ENCODE measurements at places on chromosomes 2 and 18.

DNA sequence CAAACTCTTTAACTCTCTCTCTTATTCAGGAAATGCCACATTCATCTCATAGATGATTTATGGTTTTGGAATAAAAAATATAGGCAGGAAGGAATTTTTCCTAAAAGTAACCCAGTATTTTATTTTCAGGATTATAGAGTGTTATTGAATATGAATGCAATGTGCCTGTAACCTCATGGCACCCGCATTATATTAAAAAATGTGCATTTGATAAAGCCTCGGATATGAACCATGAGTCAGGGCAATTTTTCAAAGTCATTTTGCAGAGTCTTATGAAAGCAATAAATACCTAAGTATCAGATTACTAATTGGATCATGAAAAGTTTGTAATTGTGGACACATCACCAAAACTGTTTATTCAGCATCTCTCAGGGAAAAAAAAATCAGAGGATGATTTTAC lies 573.8 kb downstream of the TSN start:
- no peak for DNase-seq

DNA sequence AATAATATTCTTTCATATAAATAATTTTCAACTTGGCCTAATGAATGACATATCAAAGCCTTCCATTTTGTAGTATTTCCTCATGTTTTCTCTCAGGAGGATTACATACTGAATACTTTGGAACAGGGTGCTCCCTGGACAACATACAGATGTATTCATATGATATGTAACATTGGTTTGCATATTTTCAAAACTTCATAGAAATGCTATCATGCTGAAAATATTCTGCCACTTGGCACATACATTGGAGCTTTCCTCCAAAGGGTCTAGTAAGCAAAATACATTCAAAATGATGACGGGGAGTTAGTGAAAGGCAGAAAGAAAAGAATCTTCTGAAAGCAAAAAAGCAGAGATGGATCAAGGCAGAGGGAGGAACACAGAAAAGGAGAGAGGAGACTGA lies 38.1 kb upstream of the RTN4 start:
- DNase-seq: no peak

DNA sequence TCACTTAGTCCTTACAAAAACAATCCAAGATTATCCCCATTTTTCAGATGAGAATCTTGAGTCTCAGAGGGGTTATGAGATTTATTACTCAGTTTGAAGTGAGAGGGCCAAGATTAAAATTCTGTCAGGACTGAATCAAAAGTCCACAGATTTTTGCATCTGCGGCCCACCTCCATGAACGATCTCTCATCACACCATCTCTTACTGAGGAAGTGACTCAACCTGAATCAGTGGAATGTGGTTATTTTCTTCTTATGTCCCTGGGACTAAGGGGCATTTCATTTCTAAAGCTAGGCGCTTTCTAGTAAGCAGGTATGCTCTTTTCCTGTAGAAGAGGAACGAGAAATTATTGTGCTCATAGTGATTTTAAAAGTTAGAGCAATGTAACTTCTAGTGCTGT lies 360.3 kb upstream of the SPHKAP start:
- DNase-seq: no peak

GRCh38 chr2:226057365-226057764 lies 657.9 kb downstream of the NYAP2 start:
- no peak for DNase-seq

DNA sequence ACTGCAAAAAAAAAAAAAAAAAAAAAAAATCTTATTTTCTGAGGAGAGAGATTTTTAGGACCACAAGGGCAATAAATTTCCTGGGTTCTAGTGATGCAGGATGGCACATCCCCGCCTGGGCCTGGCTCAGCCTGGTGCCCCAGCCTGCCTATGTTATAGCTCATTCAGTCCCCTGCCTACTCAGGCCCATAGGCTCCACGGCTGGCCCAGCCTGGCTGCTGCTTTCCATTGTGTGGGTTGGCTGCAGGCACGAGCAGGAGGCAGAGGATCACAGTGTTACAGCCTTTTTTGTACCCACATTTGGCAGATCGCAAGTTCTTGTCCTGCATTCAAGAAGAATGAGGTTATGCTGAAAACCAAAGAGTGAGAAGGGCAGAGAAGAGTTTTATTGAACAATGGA lies 2.8 kb upstream of the SULT6B1 start:
- no peak for DNase-seq

- DNase-seq: no peak
These were observed 67.6 kb downstream of the CELF4 start for GRCh38 chr18:37497853-37498518.

DNA sequence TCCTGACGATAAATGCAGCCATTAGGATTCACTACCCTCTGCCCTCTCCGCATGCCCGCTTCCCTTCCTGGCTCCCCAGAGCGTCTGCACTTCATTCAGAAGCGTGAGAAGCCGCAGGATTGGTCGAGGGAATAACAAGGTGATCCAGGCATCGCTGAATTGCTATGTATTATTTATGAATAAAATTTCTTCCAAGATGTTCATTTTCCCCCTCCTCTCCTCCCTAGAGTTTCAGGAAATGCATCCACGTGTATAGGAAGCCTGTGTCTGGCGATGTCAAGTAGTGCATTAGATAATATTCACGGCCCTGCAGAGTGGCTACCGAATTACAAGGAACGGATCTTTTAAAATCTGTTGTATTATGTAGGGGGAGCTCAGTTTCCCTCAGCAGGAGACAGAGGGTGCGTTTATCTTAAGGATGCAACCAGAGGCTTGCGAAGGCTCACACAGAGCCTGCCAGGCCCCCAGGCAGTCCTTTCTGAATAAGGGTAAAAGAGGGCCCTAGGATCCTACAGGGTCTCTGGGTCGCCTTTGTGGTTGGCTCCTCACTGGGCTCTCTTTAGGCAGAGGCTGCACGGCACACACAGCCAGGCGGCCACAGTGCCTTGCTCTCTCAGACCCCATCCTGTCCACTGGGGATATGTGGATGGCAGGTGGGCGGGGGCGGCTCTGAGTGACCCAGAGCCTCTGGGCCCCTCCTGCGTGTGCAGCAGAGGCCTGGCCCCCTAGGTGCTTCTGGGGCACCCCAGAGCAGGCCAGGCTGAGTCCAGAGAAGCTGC lies 224.1 kb upstream of the PXDN start:
- no peak for DNase-seq

GRCh38 chr2:26453421-26454329 lies 24.2 kb downstream of the OTOF start:
- no peak for DNase-seq

DNA sequence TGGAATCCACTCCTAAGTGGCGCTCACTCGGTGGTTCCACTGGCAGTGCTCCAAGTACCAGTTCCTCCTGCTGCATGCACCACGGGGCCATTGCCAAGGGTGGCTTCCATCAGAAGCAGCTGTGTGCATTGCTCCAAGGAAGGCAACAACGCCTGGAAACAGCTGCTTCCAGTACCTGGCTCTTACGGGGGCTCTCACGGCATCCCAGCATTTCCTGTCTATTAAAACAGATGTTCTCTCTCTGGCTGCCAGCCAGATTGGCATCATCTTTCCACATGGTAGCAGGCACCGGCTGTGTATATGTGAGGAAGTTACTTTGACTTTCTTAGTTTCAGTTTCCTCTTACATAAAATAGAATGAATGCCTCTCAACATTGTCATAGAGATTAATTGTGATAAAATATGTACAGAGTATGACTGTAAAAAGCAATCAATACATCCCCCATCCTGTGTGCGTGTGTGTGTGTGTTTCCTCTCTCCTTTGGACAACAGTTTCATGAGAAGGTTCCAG lies 84.9 kb downstream of the CMPK2 start:
- DNase-seq: peak; percentile 84

DNA sequence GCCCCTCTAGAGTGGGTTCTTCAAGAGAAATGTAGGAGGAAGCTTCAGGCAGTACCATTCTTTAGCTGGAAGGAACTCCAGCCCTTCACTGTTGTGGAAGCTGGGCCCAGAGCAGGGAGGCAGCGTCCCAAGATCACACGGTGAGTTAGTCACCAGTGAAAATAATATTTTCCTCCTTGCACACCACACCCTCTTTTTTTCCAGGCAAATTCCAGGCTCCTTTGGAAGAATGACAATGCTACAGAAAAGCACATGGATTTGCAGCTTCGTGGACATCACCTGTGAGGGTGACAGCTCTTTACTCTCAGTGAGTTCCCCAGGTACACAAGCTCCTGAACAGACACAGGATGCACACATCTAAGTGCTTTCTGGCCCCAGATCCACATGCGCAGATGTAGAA lies 157.1 kb downstream of the COL6A3 start:
- no peak for DNase-seq

GRCh38 chr2:119076713-119077112 lies 81.8 kb downstream of the C1QL2 start:
- DNase-seq: no peak

GRCh38 chr2:12616456-12617156 lies 100.1 kb upstream of the TRIB2 start:
- no peak for DNase-seq

GRCh38 chr2:70748002-70748784 lies 19.8 kb downstream of the ADD2 start:
- no peak for DNase-seq

DNA sequence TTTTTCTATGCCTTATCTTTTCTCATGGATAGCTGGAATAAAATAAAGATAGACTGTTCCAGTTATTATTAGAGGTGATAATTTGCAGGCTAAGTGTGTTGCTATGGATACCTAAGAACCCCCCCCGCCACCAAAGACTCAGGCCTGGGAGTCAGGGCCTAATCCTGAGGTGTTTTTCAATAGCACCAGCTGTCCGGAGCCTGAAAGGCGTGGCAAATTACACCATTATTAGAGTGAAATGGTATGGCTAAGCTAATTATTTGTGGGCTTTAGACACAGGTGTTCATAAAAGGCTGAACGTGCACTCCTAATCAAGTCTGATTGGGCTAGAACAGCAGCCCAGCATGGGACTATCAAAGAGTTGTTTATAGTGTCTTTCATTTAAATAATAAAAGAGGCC lies 293.2 kb upstream of the DCC start:
- no peak for DNase-seq

GRCh38 chr2:165281387-165281786 lies 42.2 kb downstream of the SCN2A start:
- DNase-seq: no peak

DNA sequence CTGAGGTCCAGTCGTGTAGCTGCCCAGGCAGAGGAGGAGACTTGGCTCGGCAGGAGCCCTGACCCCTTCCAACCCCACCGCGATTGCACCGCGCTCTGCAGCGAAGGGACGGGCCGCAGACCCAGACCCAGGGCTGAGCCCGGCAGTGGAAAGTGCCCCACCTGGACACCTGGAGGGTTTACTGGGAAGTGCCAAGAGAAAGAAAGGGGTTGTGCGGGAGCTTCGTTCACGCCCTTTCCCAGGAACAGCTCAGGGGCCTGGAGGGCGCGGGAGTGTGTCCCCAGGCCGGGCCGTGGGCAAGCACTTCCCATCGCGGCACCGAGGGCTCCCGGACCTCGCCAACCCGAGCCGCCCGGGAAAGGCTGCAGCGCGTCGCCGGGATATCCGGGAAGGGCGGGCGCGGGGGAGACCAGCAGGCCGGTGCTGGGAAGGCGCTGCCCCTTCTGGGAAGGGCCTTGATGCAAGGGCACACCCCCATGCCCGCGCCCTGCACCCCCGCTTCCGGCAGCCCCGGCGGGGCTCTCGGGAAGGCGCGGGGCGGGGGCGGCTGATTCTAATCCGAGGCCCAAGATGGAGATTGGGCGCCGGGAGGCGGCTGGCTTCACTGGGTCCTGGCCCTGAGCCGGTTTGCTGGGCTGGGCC lies 36.1 kb upstream of the MRPL33 start:
- no peak for DNase-seq

DNA sequence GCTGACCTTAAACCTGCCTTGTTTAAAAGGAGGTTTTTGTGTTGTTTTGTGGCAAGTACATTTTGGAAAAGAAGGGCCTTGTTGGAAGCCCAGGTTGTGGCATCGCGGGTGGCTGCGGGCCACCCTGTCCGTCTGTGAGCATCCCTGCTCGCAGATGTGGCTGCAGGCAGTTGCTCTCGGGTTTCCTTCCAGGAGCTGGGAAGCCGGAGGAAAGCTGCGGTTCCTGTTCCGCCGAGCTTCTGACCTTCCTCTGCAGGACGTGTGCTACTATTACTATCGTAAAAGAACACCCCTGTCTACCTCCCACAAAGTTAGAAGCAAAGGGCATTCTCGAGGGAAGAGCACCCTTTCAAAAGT lies 766 bp downstream of the MFF start:
- DNase-seq: no peak

DNA sequence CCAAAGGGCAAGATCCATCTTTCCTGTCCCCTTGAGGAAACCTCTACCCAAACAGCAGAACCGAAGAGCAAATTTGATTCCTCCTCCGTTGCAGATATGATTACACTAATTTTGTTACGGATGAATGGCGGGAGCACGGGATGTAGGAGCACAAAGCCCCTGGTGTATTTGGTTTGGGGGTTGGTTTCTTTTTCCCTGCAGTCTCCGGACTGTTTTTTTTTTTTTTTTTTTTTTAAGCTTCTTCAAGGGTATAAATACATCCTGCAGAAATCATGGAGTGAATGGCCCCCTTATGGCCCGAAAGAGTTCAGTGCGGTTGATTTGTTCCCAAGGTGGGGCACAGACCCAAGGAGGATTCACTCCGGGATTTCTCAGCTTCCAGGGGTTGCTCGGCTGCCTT lies 135.3 kb upstream of the SH3BP4 start:
- no peak for DNase-seq

DNA sequence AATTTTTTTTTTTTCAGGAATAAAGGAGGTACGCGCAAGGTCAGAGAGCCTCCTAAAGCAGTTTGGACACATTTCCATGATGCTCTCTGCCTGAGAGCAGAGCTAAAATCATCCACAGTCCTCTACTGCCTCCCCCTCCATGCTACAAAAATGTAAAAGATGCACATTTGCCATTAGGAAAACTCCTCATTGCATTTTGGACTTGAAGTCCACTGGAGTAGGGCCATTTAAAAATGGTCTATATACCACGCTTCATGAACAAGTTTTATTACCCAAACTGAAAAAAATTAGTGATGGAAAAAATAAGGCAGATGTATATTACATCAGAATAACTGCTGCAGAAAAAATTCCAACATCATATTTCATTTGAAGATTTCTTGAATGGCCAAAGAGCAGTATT lies 256.0 kb downstream of the AFF3 start:
- DNase-seq: no peak

GRCh38 chr2:143939626-143940330 lies 580.1 kb downstream of the ZEB2 start:
- no peak for DNase-seq

DNA sequence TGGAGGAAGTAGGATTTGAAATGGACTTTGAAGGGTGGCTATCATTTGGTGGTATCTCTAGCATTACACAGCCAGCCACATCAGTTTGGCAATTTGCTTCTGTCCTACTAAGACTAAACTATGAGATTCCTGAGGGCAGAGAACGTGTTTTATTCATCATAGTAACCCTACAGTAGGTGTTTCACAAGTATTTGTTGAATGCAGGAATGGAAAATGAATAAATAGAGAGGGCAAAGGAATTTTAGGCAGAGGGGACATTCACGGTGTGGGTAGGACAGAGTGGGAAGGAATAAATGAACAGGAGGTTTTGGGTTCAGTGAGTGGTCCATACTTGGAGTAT lies 15.7 kb upstream of the GPR39 start:
- no peak for DNase-seq

DNA sequence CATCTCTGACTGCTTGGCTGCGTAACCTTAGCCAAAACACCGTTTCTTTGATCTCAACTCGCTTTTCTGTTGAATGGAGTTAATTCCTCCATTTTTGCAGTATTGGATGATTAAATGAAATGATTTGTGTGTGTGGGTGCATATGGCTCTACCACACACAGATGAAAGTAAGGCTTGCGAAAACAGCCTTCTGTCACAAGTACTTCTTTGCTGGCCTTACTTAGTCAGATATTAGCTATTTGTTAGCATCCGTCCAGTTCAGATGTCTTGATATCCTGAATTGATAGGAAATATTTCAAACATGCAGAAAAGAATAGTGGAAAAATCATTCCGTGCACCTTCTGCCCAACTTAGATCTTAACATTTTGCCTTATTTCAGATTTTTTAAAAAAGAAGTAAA lies 21.8 kb downstream of the NCOA1 start:
- DNase-seq: no peak
